Bone marrow (tissue), 2 donors: ENCODE measurements at places on chromosomes 1 and 21.

DNA sequence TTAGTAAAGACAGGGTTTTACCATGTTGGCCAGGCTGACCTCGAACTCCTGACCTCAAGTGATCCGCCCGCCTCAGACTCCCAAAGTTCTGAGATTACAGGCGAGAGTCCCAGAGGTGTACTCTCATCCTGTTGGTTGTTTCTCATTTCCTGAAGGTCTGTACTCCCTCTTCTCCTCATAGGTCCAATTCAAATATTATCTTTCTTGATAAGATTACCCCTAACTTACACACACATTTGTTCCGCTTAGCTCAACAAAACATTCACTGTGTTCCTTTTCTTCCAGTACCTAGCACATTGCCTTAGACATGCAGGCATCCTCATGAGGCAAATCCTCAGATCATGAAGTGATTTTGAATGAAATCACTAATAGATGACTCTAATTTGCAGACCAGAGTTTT, 72.4 kb upstream of the SSX2IP start:
- no peak for DNase-seq

GRCh38 chr1:229035054-229035747, 235.7 kb upstream of the RAB4A start:
- no peak for DNase-seq

DNA sequence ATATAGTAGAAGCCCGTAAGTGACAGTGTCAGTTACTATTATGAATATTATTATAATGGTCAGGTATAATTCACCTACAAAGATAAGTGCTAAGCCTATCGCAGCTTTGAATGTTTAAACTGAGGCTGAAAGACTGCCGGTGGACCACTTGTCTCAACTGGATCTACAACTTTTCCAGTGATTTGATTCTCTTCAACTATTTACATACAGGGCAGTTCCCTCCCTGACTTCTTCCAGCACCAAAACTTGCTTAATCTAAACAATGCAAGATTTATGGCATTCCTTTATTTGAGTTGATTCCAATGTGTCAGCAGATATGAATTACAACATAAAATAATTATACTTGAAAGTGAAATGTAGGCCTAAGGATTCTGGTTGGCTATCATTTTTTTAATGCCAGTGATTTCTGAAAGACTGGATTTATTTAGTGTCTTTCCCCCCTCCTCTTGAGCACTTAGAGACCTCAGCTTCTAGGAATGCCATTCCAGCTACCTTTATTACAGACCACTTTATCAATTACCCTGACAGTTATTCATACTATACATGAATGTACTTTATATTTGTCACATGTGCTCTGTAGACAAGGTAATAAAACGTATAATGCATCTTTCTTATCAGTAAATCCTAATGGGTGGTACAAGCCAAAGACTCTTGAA, 153.3 kb upstream of the C8B start:
- no peak for DNase-seq

DNA sequence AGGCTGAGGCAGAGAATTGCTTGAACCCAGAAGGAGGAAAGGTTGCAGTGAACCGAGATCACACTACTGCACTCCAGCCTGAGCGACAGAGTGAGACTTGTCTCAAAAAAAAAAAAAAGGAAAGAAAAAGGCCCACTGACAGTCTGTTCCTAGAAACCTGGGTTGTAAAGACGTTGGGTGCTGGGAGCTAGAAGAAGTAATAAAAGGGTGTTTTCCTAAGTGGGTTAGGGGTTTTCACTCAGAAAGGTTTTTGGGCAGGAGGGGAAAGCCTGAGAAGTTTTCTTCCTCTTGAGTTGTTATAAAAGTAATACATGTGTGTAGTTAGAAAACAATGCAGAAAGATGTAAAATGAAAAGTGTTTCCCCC, 25.4 kb downstream of the CELA3A start:
- DNase-seq = no peak

GRCh38 chr1:2940178-2940577, 81.1 kb upstream of the ACTRT2 start:
- no peak for DNase-seq

- DNase-seq = no peak
Observed at GRCh38 chr1:56477164-56478111, 101.9 kb downstream of the PLPP3 start.

GRCh38 chr1:180530501-180530900, 28.1 kb upstream of the ACBD6 start:
- DNase-seq = no peak

DNA sequence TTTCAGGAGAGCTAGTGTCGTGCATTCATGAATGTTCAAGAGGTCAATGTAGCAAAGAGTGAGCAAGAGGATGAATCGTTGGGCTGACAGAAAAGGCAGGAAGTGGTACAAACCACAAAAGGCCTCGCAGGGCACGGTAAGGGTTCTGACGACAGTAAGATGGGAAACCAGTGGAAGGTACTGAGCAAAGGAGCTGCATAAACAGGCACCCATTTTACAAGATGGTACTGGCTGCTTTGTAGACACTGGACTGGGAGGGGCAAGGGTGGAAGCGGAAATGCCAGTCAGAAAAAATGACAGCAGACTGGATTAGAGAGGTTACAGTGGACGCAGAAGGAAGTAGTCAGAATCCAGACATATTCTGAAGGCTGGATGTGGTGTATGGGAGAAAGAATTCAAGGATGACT, 123.5 kb downstream of the PTPN14 start:
- DNase-seq = peak; percentile 88

GRCh38 chr1:228276901-228277490, 69.2 kb downstream of the OBSCN start:
- no peak for DNase-seq

- no peak for DNase-seq
Observed at GRCh38 chr1:115790846-115791245, 22.3 kb upstream of the CASQ2 start.

GRCh38 chr1:14800500-14801076, 202.1 kb downstream of the KAZN start:
- no peak for DNase-seq

- DNase-seq = no peak
Observed at GRCh38 chr1:156945881-156946661, 25.6 kb downstream of the LRRC71 start.

DNA sequence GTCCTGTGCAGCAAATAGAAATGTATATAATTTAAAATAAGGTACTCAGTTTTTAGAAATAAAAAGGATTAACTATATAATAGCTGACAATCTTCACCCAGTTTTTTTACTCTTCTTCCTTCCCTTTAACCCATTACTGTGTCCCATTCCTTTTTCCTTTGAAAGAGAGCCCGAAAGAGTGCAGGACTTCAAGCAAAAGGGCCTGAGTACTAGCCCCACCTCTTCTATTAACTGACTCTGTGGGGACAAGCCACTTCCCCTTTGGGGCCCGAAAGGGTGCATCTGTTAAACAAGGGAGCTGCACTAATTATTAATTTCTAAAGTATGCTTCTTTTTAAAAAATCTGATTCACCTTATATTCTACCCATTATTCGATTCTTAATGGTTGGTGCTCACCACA, 3.3 kb downstream of the USP24 start:
- DNase-seq = no peak
